ENCODE measurements at places on chromosomes 7 and 10. TPM values are rescaled to one million over a fixed set of nuclear protein-coding genes. Genes with fewer than 3 reads are reported as not detected.

DNA sequence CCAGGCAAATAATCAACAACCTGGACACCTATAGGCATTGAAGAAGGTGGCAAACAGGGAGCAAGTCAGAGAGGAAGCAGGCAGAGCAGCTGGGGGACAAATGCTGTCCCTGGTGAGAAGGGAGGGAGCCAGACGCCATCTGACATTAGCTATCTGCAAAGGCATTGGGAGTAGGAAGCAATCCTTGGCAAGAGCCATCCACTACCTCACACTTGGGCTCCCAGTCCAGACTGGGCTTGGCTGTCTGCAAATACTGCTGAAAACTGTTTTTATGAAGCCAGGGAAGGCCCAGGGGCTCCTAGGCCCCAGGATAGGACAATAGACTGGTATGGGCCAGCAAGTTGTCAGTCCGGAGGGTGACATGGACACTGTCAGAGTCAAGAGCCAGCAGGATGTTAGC lies 132.5 kb downstream of the SORBS1 start:
- H3K36me3 ChIP-seq, result peaks cover 66% of the 10 kb centered on the region
- DNase-seq, result no peak
- peaks cover 95% of the 10 kb centered on the region for H3K4me1 ChIP-seq
- H3K4me3 ChIP-seq, result no peak overlapping the region
- no peaks in the 10 kb centered on the region for H3K27me3 ChIP-seq
- H3K27ac ChIP-seq, result peak overlapping the region; percentile 5

Gene DYDC2
- not detected for total RNA-seq

- H3K4me1 ChIP-seq, result no peaks in the 10 kb centered on the region
- no peak for DNase-seq
- no peak overlapping the region for H3K4me3 ChIP-seq
- no peaks in the 10 kb centered on the region for H3K36me3 ChIP-seq
- no peak overlapping the region for H3K27ac ChIP-seq
Observed at GRCh38 chr7:124649397-124650014, 116.1 kb downstream of the GPR37 start.

GRCh38 chr7:111082351-111082750 lies 8.6 kb upstream of the LRRN3 start:
- no peaks in the 10 kb centered on the region for H3K27me3 ChIP-seq
- no peaks in the 10 kb centered on the region for H3K4me1 ChIP-seq
- DNase-seq, result no peak
- H3K36me3 ChIP-seq, result no peaks in the 10 kb centered on the region
- H3K4me3 ChIP-seq, result no peak overlapping the region

DNA sequence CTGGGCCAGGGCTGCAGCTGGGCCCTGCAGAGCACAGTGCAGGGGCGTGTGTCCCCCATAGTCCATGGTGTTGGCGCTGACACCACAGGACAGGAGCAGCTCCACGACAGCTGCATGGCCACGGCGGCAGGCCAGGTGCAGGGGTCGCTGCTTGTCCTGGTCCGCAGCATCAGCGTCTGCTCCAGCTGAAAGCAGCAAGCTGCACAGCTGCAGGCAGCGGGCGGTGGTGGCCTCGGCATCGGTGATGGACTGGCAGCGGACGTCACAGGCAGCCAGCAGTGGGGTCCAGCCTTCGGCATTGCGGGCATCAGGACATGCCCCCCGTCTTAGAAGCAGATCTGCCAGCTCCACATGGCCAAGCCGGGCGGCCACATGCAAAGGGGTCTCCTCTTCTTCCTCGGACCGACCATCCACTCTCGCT lies 6.0 kb downstream of the ASB10 start:
- H3K36me3 ChIP-seq, result no peaks in the 10 kb centered on the region
- DNase-seq, result no peak
- H3K4me1 ChIP-seq, result no peaks in the 10 kb centered on the region
- no peak overlapping the region for H3K27ac ChIP-seq

DNA sequence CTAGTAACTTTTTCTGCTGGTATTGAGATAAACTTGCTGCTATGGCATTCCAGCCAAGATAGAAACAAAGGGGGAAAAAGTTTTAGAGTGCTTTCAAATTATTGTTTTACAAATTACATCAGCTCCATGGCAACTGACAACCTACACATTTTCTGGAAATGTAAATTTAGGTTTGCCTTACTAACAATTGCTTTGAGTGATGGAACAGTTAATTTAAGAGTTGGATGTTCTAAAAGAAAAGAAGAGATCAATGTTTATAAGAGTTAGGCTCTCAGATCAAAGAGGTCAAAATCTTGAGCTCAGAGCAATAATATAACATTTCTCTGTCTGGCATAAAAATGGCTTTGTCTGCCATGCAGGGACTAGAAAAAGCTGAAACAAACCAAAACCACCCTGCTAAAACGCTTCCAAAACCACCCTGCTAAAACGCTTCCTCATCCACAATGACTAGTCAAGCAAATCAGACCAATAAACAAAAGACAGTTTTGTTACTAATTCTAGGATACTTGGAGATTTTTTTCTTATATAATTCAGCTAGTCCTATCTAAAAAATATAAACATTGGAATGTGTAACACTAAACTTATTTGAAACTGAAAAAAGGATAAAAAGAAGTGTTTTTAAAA lies 32.3 kb downstream of the ORC5 start:
- H3K27ac ChIP-seq, result no peak overlapping the region
- H3K4me1 ChIP-seq, result peaks cover 10% of the 10 kb centered on the region

DNA sequence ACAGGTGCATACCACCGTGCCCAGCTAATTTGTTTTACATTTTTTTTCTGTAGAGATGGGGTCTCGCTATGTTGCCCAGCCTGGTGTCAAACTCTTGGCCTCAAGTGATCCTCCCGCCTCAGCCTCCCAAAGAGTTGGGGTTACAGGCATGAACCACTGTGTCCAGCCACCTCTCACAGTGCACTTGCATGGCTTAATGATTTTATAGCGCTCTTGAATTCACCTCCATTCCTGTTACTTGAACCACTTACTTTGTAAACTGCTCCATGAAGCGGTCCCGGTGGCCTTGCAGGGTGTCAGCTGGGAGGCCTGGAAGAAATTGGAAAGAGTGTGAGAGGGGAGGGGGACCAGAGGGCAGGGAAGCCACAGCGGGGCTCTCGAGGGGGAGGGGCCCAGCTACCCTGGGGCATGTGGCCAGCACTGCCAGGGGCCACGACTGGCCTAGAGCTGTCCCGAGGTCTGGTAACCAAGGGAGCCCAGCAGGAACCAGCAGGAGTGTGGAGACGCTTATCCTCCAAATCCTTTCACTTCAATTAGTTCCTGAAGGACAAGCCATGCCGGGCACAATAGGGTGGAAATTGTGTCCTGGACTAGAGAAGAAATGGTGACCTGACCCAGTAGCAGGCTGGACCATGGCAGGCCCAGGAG lies 76.0 kb downstream of the SPDYE5 start:
- no peak overlapping the region for H3K4me3 ChIP-seq
- H3K27ac ChIP-seq, result no peak overlapping the region
- no peaks in the 10 kb centered on the region for H3K27me3 ChIP-seq
- H3K36me3 ChIP-seq, result peaks cover 61% of the 10 kb centered on the region
- no peaks in the 10 kb centered on the region for H3K4me1 ChIP-seq

Gene OR2AE1
- total RNA-seq, result not detected

Data from stomach (tissue), 19 donors.